ENCODE measurements at places on chromosomes 3 and 15. TPM values are rescaled to one million over a fixed set of nuclear protein-coding genes. Genes with fewer than 3 reads are reported as not detected.

FBXW12 gene
- total RNA-seq = not detected

CD86 gene
- total RNA-seq = 1.9 TPM

GRCh38 chr3:118097660-118098059 lies 937.0 kb downstream of the IGSF11 start:
- H3K27ac ChIP-seq = no peak overlapping the region
- DNase-seq = no peak
- H3K36me3 ChIP-seq = no peaks in the 10 kb centered on the region
- H3K27me3 ChIP-seq = no peaks in the 10 kb centered on the region

SERINC4 gene
- 0.37 TPM for total RNA-seq

Measured in activated CD4-positive, alpha-beta T cell treated with anti-CD3 and anti-CD28 coated beads, Interleukin-2, amount 10 ng/mL, durations not matched to agents 7 days and 5 days (primary cell).